ENCODE measurements at places on chromosomes 2 and 18. TPM values are rescaled to one million over a fixed set of nuclear protein-coding genes. Genes with fewer than 3 reads are reported as not detected.

DNA sequence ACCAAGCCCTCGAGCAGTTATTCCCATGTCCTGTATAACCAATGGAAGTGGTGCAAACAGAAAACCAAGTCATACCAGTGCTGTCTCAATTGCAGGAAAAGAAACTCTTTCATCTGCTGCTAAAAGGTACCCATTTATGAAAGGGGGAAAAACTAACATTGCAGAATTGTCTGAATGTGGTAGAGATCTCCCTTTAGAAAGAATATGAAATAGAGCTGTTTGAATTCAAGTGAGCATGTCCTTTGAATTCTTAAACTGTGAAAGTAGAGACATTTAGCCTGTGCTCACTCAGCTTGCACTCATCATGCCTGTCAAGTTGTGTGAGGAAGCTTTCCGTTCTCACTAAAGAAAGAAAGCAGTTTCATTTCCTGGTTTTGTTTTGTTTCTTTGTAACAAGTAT lies 87.4 kb downstream of the EML4 start:
- H3K36me3 ChIP-seq: peaks cover 51% of the 10 kb centered on the region
- H3K27ac ChIP-seq: peak overlapping the region; percentile 2
- no peaks in the 10 kb centered on the region for H3K27me3 ChIP-seq
- peak overlapping the region; percentile 28 for H3K4me3 ChIP-seq

The ZNF638 gene
- 176 TPM for total RNA-seq

DNA sequence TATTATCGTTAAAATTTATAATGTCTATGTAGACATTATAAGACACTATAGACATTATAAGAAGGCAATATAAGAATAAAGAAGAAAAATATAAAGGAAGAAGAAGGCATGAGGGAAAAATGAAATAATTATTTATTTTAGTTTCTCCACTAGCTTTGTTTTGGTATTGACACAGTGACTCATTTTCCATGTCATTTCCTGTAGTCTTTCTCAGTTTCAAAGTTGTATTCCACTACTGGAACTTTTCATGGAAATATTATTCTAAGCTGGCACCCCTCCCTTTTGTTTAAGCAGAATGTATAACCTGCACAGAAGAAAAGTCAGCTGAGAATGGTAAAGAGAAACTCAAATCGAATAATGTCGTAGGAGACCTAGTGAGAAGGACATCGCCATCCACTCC lies 234.2 kb upstream of the NETO1 start:
- no peaks in the 10 kb centered on the region for H3K27me3 ChIP-seq
- H3K27ac ChIP-seq: no peak overlapping the region
- H3K4me1 ChIP-seq: no peaks in the 10 kb centered on the region
- no peak overlapping the region for H3K4me3 ChIP-seq
- no peak for DNase-seq

The CYB5A gene
- 43.1 TPM for total RNA-seq

The ATOH8 gene
- not detected for total RNA-seq

The KCNF1 gene
- total RNA-seq: not detected

The SERPINB11 gene
- total RNA-seq: not detected

DNA sequence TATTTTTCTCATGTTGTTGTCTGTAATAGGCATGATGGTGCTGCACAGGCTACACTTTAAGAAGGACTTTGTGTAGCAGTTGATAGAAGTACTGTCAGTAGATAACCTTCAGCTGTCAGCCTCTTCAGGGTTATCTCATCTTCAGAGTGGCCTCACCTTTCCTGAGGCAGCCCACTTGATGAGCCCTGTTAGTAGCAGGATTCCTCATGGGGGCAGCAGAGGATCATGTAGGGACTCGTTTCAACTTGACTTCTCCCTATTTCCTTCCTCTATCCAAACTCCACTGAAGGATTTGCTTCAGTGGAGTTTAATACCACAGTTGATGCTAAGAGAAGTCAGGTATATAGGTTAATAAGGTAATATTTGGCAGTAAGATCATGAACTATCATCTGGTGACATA lies 530.3 kb upstream of the FSIP2 start:
- no peaks in the 10 kb centered on the region for H3K4me1 ChIP-seq
- DNase-seq: no peak
- H3K4me3 ChIP-seq: no peak overlapping the region
- no peaks in the 10 kb centered on the region for H3K27me3 ChIP-seq
- no peaks in the 10 kb centered on the region for H3K36me3 ChIP-seq

GRCh38 chr2:41123341-41123740 lies 671.5 kb upstream of the SLC8A1 start:
- DNase-seq: no peak
- no peaks in the 10 kb centered on the region for H3K36me3 ChIP-seq
- H3K4me3 ChIP-seq: no peak overlapping the region
- no peaks in the 10 kb centered on the region for H3K4me1 ChIP-seq
- no peaks in the 10 kb centered on the region for H3K27me3 ChIP-seq
- H3K27ac ChIP-seq: no peak overlapping the region

DNA sequence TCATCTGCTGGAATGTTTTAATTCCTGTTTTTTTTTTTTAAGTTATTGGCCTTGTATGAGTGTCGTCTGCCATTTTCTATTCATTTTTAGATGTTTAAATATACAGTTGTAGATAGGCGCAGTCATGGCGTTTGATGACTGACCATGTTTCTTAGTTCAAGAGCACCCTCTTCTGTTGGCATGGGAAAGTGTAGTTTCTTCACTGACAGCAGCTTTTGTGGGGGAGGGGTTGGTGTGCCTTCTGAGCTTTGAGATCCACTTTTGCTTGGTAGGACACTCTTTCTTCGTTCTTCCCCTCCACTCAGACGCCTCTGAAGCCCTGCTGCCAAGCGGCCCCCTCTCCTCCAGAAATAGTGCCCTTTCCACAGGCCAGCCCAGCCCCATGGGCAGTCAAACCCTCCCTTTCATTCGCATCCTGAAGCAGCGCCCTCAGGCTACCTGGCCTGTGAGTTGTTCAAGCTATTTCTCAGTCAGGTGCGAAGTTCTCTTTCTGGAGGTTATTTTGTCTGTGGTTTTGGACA lies 492.0 kb downstream of the TNS1 start:
- H3K4me3 ChIP-seq: no peak overlapping the region
- H3K36me3 ChIP-seq: no peaks in the 10 kb centered on the region
- H3K4me1 ChIP-seq: peaks cover 6% of the 10 kb centered on the region
- H3K27ac ChIP-seq: peak overlapping the region; percentile 5
- peak; percentile 24 for DNase-seq

DNA sequence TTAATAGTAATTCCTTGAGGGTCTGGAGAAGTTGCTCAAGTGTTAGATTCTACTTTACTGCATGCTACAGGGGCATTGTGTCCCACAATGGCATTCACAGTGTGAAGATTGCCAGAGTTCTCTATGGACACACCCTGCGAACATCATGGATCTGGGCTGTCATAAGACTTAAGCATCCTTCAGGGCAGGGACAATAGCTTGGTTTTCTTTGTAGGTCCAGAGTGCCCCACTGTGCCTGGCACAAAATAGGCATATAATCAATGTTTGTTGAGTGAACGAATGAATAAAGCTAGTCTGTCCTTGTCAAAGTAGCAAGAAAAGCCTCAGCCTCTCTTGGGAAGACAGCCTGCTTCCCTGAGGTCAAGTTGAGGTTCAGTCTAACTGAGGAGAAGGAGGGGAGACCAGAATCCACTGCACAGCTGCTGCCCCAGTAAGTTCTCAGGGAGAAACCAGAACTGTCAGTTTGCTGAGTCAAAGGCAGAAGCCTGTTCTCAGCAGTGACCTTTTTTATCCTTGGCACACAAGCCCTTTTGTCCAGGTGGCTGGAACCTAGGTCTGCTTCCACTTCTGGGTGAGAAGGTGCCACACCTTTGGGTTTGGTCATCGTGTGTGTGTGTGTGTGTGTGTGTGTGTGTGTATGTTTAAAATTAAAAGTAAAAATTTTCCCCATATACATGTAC lies 15.0 kb downstream of the INPP4A start:
- peaks cover 12% of the 10 kb centered on the region for H3K36me3 ChIP-seq
- no peak for DNase-seq
- H3K4me1 ChIP-seq: peaks cover 87% of the 10 kb centered on the region
- H3K27me3 ChIP-seq: no peaks in the 10 kb centered on the region
- peak overlapping the region; percentile 97 for H3K27ac ChIP-seq

The CPO gene
- not detected for total RNA-seq

GRCh38 chr2:112483042-112483473 lies 1.1 kb downstream of the TTL start:
- H3K4me3 ChIP-seq: peak overlapping the region; percentile 94
- peaks cover 1% of the 10 kb centered on the region for H3K27me3 ChIP-seq
- H3K36me3 ChIP-seq: no peaks in the 10 kb centered on the region
- H3K4me1 ChIP-seq: peaks cover 20% of the 10 kb centered on the region
- no peak for DNase-seq

The PPM1G gene
- 46.3 TPM for total RNA-seq
